Non-pigmented ciliary epithelial cell (primary cell): ENCODE measurements at places on chromosomes 4 and X.

DNA sequence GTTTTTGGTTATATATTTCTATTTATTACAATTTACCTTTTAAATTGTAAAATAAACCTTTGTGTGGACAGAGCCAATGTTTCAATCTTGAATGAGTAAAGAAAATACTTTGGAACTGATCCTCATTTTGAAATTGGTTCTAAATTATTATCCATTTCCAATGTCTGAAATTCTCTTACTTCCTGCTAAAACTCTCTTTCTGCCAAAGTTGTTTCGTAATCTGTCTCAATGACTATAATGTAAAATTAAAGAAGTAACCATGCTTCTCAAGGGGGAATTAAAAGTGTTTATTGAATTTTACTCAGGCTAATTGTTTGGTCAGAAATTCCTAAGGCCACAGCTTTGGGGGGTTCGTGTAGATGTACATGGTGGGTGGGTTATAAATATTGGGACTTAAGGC is 34.8 kb downstream of the YIPF6 start:
- DNase-seq = no peak

DNA sequence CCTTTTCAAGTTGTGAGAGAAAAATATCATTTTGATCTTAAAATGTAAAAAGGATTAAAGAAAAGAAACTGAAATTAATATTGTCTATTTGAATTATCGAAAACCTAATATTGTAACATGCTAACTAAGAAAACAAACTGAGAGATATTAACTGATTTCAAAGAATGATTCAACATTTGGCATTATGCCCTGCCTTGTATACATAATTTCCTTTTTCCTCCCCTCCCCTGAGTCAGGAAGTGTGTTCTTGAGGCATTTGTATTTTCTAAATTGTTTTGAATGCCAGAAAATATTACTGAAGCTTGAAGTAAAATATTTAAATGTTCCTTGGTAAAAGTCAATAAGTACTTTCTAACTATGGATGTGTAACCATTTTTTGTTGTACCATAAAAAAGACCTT is 49.4 kb downstream of the RPS6KA3 start:
- no peak for DNase-seq

DNA sequence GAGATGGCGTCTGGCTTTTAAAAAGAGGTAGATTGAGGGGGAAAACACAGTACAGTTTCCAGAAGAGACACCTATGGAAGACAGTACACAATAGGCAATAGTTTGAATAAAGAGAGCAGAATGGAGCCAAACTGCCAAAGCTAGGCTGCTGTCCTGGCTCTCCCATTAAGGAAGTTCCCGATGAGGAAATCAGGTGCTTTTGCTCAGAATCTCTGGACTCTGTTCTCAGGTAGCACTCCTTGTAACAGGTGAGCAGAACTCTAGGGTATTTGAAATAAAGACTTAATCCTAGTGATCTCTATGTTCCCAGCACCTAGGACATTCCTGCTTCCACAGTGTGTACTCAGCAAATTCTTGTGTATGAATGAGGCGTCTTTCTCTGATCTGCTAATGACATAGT is 1.6 kb downstream of the EGF start:
- DNase-seq = no peak

- no peak for DNase-seq
These were observed 1.3 kb upstream of the MGAT4D start for GRCh38 chr4:140499391-140499790.

GRCh38 chr4:5974321-5974720 is 43.9 kb downstream of the C4orf50 start:
- no peak for DNase-seq

DNA sequence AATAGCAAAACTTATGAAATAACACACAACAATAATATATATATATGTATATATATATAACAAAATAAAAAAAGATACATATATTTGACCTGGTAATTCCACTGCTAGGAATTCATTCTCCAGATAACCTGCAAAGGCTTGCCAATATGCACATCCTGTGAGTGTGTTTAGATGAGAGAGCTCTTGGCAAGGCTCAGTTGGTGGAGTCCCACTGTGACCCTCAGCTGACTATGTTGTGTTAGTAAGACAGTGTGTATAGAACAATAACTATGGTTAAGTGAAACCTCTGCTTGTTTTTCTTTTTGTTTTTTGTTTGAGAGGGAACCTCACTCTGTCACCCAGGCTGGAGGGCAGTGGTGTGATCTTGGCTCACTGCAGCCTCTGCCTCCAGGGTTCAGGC is 39.5 kb upstream of the RBMX start:
- DNase-seq = no peak

DNA sequence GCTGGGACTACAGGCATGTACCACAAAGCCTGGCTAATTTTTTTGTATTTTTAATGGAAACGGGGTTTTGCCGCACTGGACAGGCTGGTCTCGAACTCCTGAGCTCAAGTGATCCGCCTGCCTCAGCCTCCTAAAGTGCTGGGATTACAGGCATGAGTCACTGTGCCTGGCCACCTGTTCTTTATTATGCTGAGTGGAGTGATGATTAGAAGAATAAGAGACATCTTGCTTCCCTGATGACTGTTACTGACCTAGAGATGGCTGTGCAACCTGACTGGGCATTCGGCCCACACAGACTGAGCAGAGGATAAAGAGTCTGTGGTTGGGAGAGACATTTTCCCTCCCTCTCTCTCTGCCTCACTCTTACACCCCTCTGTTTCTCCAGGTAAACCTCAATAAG is 56.7 kb downstream of the SPINK2 start:
- DNase-seq = no peak

- DNase-seq = no peak
These were observed 4.6 kb downstream of the HCFC1 start for GRCh38 chrX:153966841-153967535.

GRCh38 chrX:71632923-71633657 is 14.8 kb upstream of the CXCR3 start:
- DNase-seq = no peak

DNA sequence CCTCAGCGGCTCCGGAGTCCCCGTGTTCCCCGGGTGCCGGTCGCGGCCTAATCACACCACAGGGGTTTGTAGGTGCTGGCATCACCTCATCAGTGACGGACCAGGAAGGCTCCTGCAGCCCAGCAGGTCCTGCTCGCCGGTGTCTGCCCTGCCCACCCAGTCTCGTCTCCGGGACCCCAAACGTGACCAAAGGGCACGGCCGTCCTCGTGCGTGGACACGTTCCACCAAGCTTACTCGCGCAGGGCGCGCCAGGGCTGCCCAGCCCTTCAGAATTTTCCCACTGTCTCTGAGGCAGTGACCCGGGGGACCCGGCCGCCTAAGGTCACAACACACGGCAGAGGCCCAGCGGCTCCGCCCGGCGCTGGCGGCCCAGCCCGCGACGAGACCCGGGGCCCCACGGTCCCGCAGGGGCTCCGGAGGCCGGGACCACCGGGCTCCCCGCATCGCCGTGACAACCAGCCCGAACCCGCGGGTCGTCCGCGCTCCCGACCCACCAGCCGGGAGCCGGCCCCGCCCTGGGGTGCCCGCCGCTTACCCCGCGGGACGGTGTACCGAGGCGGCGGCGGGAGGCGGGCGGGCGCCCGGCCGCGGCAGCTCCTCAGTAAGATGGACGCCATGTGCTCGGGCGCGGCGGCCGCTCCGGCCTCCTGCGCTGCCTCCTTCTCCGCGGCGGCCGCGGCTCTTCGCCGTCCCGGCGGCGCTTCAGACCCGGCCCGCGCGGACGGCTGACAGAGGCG is 454 bp downstream of the LETM1 start:
- no peak for DNase-seq

- no peak for DNase-seq
These were observed 42.5 kb downstream of the EGF start for GRCh38 chr4:109955146-109955545.

GRCh38 chr4:173802662-173803022 is 272.6 kb upstream of the HAND2 start:
- DNase-seq = no peak

- DNase-seq = no peak
These were observed 16.3 kb downstream of the CD99 start for GRCh38 chrX:2707334-2707760.

DNA sequence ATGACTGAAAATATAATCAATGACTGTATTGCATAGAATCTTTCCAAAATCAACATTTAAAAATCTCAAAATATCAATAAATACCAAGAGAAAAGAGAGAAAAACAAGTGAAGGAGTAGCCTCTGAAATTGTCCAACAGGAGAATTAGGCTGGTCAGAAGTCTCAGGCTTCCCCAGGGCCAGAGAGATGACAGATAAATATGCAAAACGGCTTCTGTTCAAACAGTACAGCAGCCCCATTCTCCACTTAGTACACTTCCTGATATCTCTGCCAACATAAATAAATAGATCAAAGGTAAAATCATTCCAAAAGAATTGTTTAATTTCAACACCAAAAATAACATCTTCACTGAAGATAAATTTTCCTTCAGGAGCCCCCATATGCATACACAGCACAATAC is 204.7 kb upstream of the GABRA2 start:
- DNase-seq = no peak

DNA sequence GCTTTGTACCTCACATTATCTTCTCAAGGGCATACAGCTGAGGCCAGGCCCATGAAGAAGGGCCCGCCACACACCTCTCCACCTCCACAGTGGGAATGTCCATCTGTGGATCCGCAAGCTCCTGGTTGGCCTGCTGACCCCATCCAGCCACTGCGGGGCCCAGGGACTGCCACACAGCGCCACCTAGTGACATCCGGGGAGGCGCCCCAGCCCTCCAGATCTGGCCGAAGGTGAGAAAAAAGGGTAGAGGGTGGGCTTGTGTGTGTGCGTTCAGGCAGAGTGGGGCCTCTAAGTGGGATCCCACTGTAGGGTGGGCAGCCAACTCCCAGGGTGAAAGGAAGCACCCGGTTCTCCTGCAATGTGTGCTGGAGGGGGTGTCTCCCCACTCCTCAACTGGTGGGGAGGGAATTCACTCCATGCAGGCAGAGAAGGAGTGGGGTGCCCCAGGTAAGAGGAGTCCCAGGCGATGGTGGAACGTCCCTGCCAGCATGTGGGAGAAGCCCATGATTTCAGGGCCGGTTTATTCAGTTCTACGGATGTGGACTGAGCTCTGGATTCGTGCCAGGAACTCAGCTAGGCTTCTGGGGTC is 117.3 kb downstream of the ENPP6 start:
- DNase-seq = no peak

- DNase-seq = no peak
These were observed 169.6 kb downstream of the CORIN start for GRCh38 chr4:47668256-47668655.

- no peak for DNase-seq
These were observed 169.3 kb downstream of the CEP135 start for GRCh38 chr4:56118055-56118454.

GRCh38 chrX:121569609-121570008 is 522.2 kb downstream of the GLUD2 start:
- DNase-seq = no peak

DNA sequence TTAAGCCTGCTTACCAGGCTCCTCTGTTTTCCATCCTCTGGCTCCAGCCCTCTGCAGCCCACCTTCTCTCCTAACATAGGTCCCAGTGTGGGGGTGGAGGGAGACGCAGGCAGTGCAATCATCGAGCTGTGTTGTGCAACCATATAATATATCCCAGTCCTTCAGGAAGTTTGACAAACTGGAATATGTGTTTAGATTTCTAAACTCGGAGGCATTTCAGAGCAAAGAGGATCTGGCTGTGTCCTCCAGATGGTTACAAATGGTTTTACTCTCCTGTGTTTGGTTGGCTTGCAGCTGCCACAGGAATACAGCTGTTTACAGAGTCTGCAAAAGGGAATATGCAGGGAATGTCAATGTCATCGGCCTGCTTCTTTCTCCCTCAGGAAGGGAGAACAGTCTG is 195.3 kb upstream of the LNX1 start:
- no peak for DNase-seq

- DNase-seq = no peak
These were observed 48.2 kb downstream of the HADH start for GRCh38 chr4:108037884-108038283.

DNA sequence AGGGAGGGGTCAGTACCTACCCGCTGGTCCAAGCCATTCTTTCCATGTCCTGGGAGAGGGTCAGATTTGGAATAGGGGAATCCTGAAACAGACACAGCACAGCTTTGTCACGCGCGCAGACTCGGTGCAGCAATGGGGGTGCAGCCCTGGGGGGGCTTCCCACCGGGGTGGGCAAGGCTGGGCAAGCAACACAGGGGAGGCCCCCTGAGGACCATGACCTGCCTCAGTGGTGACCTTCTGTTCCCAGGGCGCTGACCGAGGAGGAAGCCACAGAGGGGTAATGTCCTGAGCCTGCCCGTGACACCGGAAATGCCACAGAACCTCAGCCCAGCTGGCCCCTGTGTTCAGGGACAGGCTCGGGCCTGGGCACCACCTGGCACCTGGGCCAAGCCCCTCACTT is 53.2 kb upstream of the AFAP1 start:
- DNase-seq = no peak

DNA sequence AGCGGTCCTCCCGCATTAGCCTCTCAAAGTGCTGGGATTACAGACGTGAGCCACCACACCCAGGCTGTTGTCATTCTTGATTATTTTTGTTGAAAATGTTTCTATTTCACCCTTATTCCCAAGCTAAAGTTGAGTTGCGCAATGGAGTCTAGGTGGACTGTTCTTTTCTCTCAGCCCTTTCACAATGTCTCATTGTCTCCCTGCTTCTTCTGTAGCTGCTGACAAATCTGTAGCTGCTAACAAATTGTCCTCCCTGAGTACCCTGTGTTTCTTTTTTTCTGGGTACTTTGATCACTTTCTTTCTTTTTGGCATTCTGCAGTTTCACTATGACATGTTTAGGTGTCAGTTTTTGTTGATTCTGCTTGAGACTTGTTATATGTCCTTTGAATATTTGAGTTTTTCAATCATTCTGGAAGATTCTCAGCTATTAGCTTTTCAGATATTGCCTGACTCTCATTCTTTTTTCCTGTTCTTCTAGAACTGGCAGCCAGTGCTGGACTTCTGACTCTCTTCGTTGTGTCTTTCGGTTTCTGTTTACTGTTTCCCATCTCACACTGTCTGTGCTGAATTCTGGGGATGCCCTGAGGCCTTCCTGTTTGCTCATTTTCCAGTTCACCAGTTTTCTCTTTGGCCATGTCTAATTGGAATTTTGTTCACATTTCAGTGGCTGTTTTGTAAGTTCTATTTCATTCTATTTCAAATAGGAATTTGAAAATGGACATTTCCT is 6.6 kb downstream of the ABCD1 start:
- no peak for DNase-seq

GRCh38 chrX:40329616-40330015 is 231.9 kb upstream of the BCOR start:
- DNase-seq = no peak

DNA sequence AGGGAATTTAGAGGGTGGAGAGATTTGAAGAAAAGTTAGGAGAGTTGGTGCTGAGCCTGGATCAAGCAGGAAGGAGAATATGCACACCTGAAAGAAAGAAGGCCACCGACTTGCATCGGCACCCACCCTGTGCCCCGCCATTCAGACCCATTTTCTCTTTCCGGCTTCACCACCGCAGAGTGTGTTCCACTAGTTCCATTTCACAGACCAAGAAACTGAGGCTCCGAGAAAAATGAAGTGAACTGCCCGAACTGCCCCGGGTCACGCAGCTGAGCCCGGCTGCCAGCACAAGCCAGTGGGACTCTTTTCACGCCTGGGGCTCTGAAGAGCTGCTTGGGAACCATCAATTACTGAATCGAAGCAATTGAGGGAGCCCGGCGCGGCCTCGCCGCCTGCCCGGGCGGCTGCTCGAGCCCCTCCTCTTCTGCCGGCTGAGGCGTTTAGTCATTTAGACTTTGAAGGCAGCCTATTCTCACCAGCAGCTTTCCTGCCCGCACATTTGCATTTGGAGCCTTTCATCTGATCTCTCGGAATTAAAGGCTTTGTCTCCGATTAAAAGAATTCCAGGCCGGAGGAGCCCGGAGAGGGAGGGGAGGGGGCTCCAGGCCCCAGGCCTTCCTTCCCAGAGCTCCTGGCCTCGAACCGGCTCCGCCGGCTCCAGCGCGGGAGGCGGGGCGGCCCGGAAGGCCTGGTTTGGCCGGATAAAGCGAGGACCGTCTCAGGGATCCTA is 140.2 kb upstream of the PJA1 start:
- no peak for DNase-seq
